ENCODE measurements at places on chromosomes 2 and 18.
A peak's percentile ranks its signal among the peaks of the same experiment; 100 is the strongest.

GRCh38 chr18:41378598-41378997, 576.4 kb upstream of the PIK3C3 start:
- no peak for DNase-seq

DNA sequence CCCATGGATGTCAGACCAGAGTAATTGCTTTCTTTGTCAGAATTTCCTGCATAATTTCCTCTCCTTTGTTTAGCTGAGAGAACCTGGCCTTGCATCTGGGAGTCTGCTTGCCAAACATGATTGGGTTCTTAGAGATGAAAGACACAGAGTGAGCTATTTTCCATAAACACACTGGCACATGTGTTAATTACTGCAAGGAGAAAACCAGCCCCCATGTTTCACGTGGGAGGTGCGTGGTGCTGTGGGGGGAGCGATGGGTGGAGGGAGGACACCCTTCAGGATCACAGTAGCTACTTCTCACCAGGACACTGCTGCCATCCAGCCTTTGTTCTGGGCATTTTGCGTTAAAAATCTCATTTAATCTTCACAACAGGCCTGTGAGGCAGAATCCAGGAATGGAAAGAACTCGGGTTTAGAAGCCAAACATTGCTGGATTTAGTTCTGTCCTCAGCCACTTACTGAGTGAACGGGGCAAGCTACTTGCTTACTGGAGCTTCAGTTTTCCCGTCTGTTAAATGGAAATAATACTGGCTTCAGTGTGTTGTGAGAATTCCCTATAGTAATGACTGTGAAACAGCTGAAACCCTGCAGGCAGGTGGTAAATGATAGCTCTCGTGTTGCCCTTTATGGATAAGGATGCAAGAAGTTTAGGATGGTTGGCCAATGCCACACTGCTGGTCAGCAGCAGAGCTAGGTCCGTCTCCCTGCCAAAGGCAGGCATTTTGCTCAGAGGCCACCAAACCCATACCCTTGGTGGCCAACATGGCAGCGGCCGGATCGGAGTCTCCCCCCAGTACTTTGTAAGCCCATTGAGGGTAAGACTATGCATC, 100.1 kb upstream of the ASAP2 start:
- no peak for DNase-seq

- DNase-seq: no peak
Observed at GRCh38 chr2:62501794-62502500, 4.0 kb downstream of the TMEM17 start.

GRCh38 chr2:143936538-143936847, 583.4 kb downstream of the ZEB2 start:
- no peak for DNase-seq

GRCh38 chr2:200592406-200593075, 6.7 kb downstream of the AOX1 start:
- no peak for DNase-seq

GRCh38 chr2:214293593-214293992, 117.3 kb upstream of the VWC2L start:
- no peak for DNase-seq

GRCh38 chr2:169039702-169040101, 8.6 kb upstream of the ABCB11 start:
- DNase-seq: no peak

DNA sequence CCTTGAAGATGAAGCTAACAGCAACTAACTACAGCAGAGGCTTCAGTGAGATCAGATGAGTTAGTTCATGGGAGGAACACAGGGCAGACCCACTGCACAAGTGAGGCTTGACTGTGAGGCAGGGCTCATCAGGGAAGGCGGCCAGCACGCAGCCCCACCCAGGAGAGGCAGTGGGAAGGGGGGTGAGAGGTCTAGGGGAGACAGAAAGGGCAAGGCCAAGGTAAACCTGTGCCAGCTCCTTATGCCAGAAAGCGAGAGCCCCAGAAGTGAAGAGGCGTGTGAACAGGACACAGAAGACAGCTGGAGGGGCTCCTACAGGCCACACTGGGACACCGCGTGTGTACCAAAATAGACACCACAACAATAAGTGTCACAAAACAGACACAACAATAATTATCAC, 48.6 kb downstream of the ANO7 start:
- no peak for DNase-seq

DNA sequence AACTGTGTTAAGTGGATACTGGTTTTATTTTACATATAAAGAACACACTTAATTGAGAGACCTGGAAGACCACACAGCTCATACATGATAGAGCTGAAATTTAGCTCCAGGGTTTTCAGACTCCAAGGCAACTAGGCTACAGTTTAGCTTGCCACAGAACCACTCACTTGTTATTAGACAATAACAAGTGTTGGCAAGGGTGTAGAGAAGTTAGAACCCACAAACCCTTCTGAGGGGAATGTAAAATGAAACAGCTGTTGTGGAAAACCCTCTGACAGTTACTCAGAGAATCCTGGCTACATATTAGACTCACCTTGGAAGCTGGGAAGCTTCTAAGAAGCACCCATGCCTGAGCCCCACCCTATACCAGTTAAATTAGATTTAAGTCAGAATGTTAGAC, 75.3 kb downstream of the MAP3K20 start:
- no peak for DNase-seq

- no peak for DNase-seq
Observed at GRCh38 chr2:238132463-238133450, 5.7 kb upstream of the KLHL30 start.

- DNase-seq: no peak
Observed at GRCh38 chr2:130813722-130814121, 23.0 kb upstream of the ARHGEF4 start.

DNA sequence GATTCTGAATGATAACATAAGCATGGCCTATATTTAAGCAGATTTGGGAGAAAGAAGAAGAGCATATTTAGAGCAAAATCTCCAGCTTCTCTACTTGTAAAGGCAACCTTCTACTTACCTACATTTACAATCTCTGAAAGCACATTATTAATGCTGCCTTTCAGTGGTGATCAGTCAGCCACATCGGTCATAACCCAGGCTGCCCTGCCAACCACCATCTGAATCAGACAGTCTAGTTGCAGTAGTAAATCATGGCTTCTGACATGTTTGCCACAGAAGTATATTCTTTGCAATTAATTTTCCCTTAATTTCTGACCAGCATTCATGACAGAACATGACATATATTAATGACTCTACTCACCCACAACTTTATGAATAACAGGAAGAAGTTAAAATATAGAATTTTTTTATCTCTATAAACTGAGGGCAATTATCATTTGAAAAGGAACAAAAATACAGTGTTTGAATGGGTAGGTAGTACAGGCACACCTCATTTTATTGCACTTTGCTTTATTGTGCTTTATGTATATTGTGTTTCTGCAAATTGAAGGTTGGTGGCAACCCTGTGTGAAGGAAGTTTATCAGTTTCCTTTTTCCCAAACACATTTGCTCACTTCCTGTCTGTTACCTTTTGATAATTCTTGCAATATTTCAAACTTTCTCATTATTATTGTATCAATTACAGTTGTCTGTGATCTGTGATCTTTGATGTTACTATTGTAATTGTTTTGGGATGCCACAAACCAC, 531.6 kb upstream of the CHAC2 start:
- no peak for DNase-seq

DNA sequence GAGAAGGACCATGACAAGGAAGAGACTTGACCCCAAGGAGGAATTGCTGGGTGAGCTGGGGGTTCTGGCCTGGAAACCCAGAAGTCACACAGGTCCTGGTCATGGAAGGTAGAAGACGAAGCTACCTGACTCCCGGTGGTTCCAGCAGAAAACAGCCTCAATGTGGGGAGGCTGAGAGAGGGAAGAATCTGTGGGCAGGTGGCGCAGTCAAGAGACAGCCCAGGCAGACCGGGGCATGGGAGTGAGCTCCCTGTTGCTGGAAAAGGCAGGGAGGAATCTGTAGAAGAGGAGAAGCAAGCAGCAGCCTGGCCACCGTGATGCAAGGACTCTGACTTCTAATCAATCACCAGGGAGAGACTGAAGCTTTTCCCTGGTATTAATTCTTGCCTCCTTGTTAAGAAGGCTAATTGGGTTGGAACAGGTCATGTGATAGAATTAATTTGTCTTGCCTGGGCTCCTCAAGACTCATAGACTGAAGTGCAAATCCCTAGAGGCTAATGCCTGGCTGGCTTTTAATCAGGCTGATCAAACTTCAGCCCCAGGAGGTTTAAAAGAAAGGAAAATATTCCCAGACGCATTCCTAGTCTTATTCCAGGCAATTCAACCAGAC, 30.1 kb downstream of the CNGA3 start:
- DNase-seq: no peak

- DNase-seq: peak; percentile 7
Observed at GRCh38 chr18:2891526-2892431, 45.0 kb downstream of the EMILIN2 start.

- DNase-seq: no peak
Observed at GRCh38 chr2:205754924-205755321, 72.6 kb downstream of the NRP2 start.

- DNase-seq: no peak
Observed at GRCh38 chr2:112889976-112890375, 21.0 kb upstream of the IL37 start.

- DNase-seq: no peak
Observed at GRCh38 chr2:122210898-122211856, 455.7 kb downstream of the TSN start.

DNA sequence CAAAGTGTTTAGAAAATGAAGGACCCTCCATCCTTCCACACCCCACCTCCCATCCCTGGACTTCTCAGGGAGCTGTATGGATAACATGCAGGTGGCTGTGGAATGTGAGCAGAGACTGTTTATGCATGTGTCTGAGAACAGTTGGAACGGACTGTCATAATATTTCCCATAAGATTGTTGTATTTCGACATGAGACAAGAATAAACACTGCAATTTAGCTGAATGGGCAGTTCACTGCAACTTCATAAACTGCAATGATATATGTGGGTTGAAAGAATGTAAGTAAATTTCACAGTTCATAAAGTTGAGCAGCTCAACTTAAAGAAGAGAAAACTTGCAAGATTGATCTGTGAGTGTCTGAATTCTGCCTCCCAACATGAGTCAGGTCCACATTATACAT, 74.6 kb downstream of the MEP1B start:
- DNase-seq: no peak

DNA sequence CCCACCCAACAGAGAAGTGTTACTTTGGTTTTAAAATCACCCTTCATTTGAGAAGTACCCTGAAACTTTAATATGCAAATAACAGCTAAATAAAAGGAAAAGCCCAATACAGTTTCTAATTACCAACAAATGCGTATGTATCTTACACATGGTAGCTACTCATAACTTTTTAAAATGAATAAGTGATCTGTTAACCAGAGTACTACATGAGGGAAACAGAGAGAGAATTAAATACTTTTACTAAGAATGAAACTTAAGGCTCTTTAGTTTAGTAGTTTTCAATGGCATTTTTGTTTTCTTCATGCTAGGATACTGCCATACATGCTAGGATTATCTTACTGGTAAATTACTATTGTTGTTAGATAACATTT, 39.1 kb upstream of the NABP1 start:
- DNase-seq: no peak

GRCh38 chr18:78920456-78921138, 59.0 kb upstream of the SALL3 start:
- DNase-seq: no peak

DNA sequence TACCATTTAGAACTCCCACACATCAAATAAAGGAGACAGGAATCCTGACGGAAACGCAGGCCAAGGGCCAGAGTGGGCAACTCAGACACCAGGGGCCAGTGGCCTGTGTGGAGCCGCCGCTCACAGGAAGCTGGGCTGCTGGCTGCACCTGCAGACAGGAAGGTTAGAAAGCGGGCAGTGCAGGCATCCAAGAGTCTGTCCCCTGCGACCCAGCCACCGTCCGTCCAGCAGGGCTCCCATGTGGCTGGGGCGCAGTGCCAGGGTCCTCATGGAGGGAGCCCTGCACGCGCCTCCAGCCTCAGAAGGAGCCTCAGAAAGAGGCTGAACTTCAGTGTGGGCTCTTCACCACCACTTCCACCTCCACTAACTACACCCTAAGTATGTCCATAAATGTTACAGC, 2.5 kb upstream of the ANO7 start:
- DNase-seq: no peak

DNA sequence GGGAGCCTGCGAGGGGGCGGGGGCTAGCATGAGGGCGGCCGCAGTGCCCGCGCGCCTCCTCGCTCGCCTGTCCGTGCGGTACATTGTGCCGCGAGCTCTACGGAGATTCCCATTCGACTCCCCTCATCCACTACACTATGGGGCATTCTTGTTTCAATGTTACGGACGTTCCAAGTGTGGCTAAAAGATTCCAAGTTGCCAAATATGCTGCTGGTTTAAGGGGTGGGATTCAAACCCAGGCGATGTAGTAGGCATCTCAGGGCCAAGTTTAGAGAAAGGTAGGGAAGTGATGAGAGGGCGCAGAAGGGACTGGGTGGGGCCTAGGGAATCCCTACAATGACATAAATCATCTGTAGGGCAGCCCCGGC, 10.0 kb upstream of the CRYBA2 start:
- no peak for DNase-seq

DNA sequence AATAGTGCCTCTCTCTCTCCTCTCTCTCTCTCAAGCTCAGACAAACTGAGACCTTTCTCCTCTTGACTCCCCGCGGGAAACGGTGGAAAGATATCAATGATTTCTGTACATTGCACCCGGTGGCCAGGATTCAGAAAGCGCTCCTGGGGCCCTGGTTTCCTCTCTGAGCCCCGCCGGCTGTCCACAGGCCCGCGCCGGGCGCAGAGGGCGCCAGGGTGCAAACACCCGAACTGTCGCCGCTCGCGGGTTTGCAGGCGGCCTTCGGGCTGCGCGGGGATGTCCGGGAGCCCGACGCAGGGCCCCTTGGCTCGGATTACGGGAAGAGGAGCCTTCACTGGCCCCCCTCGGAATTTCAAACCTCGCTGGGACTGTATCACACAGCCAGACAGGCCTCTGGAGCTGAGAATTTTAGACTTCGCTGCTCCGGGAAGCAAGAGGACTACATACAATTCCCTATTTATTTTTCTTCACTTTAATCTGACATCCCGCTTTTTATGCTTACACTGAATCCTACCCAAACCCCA, 5.2 kb upstream of the EN1 start:
- no peak for DNase-seq

DNA sequence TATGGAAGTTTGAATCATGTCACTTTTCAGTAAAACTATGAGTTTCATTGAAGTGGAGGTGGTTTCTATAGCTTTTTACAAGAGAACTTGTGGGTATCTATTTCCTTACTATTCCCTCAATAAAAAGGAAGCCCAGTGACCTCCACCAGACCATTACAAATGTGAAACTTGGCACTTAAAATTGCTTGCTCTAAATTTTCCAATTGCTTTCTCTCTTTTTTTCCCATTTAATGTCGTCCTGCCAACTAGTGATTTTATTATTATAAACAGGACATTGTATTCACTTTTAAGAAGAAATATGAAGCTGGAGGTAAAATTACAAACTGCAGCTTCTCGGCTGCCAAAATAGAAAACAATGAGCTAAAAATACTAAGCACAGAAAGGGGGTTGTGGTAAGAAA, 208.2 kb upstream of the ALPP start:
- DNase-seq: no peak

- DNase-seq: no peak
Observed at GRCh38 chr2:88563129-88563528, 64.1 kb downstream of the EIF2AK3 start.

DNA sequence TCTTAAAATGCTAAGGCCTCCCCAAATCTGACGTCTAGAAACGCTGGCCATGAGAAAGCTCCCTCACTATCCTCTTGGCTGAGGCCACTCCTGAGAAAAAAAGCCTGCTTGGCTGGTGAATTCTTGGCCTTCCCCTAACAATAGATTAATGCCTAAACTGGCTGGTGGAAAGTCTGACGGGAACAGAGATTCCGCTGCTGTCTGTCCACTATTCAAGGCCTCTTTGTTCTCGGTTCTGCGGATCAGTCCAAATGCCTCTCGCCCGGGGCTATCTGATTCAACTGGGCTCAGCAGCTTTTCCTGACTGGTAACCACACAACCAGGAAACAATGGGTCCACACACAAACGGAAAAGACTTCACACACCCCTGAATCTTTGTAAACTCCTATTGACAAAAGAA, 27.2 kb downstream of the PXDN start:
- no peak for DNase-seq
